Endothelial cell (in vitro differentiated cells): ENCODE measurements at places on chromosomes 1 and 21. TPM values are rescaled to one million over a fixed set of nuclear protein-coding genes. Genes with fewer than 3 reads are reported as not detected.

POU3F1 gene
- total RNA-seq, result 1.2 TPM

SLC2A5 gene
- total RNA-seq, result not detected

- DNase-seq, result no peak
Measured at GRCh38 chr21:17799414-17800164, 19.6 kb downstream of the C21orf91 start.

DNA sequence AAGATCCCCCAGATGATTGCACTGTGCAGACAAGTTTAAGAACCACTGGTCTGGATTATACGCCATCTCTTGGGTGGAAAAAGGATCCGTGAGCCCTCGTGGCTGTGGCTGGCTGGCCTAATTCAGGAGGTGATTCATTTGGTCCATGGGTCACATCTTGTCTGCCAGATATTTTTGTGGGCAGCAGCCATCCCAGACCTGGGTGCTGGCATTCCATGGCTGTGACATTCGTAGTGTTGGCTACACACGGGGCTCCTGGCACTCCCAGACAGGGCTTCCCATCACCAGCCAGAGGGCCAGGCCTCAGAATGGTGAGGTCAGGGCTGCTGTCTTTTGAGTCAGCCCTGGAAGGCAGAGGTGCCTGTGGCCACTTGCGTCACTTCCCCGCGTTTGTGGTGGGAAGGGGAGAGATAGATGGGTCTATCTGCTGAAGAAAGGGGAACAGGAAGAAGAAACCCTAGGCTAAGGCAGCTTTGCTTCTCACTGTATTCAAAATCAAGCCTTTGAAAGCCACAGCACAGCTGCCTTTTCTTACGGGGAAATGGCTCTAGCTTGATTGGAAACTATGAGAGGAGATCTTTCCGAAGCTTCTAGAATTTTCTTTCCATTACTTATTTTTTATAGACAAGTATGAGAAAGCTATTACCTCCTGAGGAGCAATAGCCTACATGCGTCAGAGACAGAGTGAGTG lies 32.4 kb downstream of the EIF2D start:
- DNase-seq, result no peak

DNA sequence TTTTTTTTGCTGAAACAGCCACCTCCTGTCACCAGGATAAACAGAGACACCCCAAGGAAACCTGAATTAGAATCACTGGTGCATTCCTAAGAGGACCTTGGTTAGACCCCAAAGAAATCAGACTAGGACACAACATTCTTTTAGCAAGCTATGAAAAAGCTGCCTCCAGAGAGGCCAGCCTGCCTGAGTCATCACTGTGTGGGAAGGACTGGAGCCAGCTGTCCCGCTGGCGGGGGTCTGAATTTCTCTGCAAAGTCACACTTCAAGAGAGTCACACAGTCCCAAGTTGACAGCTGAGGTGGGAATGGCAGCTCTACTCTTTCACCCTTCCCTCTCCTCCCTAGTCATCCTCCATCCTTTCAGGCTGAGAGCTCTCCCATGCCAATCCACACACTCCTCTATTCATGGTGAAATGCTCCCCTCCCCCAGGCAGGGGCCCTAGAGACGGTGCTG lies 405.0 kb upstream of the POU3F1 start:
- no peak for DNase-seq

DNA sequence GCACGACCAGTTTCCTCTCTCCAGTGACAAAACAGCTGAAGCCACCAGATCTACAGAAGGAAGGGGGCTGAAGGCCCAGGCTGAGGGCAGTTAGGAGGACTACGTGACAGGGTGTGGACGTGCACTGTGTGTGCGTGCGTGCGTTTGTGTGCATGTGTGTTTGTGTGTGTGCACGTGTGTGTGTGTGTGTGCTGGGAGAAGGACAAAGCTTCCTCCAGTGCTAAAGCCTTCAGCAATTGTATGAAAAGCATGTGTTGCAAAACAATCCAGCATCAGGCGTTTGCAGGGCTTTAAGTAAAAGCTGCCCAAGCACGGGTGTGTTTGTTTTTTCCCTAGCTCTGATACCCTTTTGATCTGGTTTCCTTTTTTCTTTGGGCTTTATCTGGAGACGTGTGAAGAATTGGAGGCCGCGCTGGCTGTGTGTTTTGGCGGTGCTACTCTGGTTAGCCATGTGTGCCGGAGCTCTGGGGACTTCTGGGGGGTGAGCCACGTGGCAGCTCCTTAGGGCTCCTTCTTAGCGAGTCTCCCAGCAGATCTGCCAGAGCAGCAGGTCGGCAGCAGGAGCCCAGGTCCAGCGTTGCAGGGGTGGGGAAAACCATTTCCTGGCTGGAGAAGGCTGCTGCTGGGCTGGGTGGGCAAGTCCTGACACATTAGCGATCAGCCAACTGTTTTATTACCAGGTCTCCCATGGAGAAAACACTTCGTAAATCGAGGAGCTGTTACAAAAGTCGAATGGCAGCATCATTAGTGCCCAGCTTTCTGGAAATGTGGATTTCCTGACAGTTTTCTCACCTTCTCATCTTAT lies 73.4 kb downstream of the UCK2 start:
- DNase-seq, result no peak

CRYAA gene
- total RNA-seq, result not detected

DUSP23 gene
- 38.7 TPM for total RNA-seq

DNA sequence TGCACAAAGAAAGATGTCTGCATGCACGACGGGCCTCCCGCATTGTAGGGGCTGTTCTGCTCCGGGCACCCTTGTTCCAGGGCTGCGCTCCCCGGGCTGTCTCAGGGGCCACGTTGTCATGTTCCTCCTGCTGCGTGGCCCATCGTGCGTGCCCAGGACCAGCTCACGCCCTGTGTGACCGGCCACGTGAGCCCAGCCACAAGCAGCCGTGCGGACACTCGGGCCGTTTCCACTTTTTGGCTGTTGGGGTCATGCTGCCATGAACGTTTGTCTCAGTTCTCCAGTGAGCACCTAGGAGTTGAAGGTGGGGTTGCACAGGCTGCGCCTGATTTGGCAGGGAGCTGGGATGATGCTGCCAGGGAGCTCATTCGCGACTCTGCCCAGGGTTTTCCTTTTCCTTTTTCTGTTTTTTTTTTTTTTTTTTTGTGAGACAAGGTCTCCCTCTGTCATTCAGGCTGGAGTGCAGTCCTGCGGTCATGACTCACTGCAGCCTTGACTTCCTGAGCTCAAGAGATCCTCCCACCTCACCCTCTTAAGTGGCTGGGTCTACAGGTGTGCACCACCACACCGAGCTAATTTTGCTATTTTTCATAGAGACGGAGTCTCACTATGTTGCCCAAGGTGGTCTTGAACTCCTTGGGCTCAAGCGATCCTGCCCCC lies 17.4 kb downstream of the PDXK start:
- no peak for DNase-seq

GRCh38 chr1:19978143-19978542 lies 1.3 kb downstream of the PLA2G2A start:
- DNase-seq, result no peak

DNA sequence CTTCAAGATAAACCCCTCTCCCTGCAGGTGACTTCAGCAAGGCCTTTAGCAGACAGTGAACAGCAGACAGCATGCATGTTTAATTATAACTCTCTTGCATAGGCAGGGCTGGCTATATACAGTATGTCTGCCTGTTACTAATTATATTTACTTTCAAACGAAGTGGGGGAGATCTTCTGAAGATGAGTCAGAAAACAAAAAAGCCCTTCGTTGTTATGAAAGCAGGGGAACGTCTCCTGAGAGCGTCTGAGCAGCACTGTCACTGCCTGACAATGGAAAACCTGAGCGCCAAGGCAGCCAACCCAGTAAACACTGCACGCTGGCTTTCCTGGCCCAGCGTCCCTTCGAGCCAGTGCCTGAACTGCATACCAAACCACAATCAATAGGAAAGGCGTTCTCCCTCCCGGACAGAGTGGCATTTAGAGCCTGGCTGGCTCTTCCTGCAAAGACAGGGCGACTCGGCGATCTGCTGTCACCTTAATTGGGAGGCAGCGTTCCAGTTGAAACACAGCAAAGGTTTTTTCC lies 54.1 kb downstream of the TOMM20 start:
- peak; percentile 18 for DNase-seq

DNA sequence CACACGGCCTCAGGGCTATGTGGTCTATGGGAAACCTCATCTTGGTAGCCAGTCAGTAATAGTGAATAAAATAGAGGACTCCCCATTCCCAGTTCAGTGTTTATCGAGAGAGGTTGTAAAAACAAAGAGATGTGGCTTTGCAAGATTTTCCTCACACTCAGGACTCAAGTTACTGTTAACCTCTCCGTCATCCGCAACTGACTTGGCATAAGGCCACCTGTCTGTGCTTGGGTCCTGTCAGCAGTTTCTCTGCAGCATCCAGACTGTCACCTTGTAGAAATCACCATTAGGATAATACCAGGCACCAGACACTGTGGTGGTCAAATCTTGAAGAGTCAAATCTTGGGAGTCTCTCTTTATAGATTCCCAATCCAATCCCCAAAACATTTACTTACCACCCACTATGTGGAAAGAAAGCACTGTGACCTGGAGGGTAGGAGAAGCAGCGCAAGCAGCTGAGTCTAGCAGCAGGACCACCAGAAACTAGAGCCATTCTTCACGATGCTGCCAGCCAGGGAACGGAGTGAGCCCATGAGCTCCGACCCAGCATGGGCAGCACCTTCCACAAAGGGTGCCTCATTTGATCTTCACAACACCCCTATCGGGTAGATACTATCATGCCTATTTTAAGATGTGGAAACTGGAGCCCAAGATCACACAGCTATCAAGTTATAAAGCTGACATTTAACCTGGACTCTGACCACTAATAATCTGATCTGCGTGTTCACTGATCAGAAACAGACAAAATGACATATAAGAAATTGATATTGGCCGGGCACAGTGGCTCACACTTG lies 5.6 kb upstream of the GPR25 start:
- no peak for DNase-seq

- peak; percentile 35 for DNase-seq
Measured at GRCh38 chr1:44707959-44708831, 22.8 kb downstream of the RNU5D-1 start.

AHDC1 gene
- 48.0 TPM for total RNA-seq

CA6 gene
- total RNA-seq, result 2.5 TPM

- DNase-seq, result no peak
Measured at GRCh38 chr1:236209713-236210112, 67.4 kb downstream of the GPR137B start.

- no peak for DNase-seq
Measured at GRCh38 chr1:23756676-23757075, 13.4 kb downstream of the ELOA start.

- no peak for DNase-seq
Measured at GRCh38 chr21:43012596-43012995, 38.2 kb downstream of the PKNOX1 start.

KCNK2 gene
- total RNA-seq, result not detected

DNA sequence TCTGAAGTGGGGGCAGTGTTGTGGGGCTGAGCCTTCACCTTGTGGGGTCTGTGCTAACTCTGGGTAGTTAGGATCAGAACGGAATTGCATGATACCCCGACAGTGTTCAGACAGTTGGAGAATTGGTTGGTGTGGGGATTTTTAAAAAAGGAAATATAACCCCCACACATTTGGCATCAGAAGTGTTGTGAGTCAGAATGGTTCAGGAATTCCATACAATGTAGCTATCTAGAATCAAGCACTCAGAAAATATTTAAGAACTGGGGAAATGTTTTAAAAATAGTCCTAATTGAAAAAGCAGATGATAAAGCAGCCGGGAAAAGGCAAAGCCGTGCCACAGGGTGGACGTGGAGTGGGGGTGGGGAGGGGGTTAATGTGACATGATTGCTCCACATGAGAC lies 6.5 kb upstream of the S100A7 start:
- no peak for DNase-seq

GRCh38 chr1:87024936-87025540 lies 110.6 kb downstream of the HS2ST1 start:
- peak; percentile 6 for DNase-seq

DNA sequence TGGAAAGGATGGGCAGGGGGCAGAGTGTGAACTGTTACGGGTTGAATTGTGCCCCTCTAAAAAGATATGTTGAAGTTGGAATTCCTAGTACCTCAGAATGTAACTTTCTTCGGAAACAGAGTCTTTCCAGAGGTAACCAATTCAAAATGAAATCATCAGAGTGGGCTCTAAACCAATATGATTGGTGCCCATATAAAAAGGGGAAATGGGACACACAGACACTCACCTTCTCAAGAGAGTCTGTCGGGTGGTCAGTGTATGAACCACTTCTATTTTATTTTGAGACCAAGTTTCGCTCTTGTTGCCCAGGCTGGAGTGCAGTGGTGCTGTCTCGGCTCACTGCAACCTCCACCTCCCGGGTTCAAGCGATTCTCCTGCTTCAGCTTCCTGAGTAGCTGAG lies 7.6 kb downstream of the EDARADD start:
- no peak for DNase-seq

- DNase-seq, result no peak
Measured at GRCh38 chr1:227729144-227729880, 5.8 kb downstream of the JMJD4 start.

ACBD6 gene
- total RNA-seq, result 46.5 TPM

PACC1 gene
- total RNA-seq, result 15.3 TPM

CSF3R gene
- 1.4 TPM for total RNA-seq

IL19 gene
- total RNA-seq, result not detected

GRCh38 chr1:100834777-100835660 lies 59.6 kb downstream of the EXTL2 start:
- DNase-seq, result no peak

AMY1A gene
- total RNA-seq, result not detected

LBR gene
- total RNA-seq, result 178 TPM

DNA sequence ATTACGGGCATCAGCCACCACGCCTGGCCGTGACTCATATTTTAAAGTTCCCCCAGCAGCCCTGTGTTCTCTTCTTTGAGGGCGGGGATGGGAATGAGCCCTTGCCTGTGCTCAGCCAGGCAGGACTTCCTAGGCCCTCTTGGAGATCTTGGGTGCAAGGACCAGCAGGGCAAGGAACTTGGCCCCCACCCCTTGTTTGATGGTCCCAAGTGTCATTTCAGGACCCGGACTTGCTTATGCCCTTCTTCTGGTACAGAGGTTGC lies 9.3 kb downstream of the RASSF5 start:
- DNase-seq, result no peak

- DNase-seq, result no peak
Measured at GRCh38 chr1:90488451-90488850, 228.7 kb downstream of the BARHL2 start.

TMEM269 gene
- 0.38 TPM for total RNA-seq

- no peak for DNase-seq
Measured at GRCh38 chr1:211896958-211897357, 66.4 kb upstream of the LPGAT1 start.
